ENCODE measurements at places on chromosomes 2 and 18.

DNA sequence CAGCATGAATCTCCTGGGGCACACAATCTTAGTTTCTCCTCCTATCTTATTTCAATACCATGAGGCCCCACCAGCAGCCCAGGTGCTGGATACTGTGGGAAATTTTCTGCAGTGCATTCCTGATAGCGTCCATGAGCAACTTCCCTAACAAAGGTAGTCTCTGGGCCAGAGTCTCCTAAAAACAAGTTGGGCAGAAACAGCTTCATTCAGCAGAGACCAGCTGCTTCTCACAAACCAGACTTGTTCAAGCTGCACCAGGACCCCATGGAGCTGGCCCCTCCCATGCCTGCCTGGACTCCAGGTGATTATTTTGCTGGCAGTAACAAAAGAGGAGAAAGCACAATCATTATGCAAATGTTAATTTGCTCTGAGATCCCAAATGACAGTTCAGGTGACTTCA is 31.4 kb downstream of the MYO5B start:
- DNase-seq = no peak

DNA sequence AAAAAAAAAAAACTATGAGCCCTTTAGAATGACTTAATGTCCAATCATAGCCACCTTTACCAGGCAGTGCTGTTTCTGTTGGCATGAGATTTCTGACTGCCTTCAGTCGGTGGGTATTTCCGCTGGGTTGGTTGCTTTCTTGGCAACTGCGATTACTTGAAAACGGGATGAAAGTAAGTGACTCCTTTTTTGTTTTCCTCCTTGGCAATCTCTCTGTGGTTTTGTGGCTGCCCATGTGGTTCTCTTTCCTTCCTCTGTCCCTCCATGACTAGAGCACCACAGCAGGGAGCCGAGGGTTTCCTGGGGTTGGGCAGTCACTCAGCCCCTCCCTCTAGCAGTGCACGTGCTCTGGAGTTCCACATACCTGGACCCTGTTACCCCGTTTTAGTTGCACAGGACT is 112.1 kb downstream of the KLHL29 start:
- DNase-seq = no peak

DNA sequence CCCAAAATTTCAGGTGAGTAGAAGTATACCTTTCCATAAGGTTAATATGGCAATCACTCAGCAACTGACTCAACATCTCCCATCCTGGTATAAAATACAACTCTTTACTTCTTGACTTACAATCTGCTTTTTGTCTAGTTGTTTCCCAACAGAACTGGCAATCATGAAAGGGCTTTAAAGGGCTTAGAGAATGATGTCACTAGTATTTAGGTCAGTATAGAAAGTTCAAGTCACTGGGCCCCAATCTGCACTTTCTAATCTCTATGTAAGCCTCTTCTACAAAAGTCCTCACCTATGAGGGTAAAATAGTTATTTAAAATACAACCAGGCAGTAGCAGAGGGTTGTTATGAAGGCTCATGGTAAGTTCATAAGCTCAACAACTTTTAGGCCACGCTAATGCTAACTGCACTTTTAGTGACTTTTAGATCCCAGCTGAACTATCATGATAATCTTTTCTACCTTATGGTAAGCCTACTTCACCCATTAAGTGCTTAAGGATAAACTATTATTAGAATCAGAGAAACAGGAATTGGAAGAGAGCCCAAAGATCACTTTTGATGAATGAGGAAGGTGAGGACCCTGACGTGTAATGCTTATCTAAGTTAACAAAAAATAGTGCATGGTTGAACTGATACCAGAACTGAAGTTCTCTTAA is 79.6 kb downstream of the GORASP2 start:
- no peak for DNase-seq

- no peak for DNase-seq
These were observed 663 bp downstream of the NUP35 start for GRCh38 chr2:183124957-183125255.

GRCh38 chr2:207331674-207332073 is 165.9 kb upstream of the KLF7 start:
- no peak for DNase-seq

DNA sequence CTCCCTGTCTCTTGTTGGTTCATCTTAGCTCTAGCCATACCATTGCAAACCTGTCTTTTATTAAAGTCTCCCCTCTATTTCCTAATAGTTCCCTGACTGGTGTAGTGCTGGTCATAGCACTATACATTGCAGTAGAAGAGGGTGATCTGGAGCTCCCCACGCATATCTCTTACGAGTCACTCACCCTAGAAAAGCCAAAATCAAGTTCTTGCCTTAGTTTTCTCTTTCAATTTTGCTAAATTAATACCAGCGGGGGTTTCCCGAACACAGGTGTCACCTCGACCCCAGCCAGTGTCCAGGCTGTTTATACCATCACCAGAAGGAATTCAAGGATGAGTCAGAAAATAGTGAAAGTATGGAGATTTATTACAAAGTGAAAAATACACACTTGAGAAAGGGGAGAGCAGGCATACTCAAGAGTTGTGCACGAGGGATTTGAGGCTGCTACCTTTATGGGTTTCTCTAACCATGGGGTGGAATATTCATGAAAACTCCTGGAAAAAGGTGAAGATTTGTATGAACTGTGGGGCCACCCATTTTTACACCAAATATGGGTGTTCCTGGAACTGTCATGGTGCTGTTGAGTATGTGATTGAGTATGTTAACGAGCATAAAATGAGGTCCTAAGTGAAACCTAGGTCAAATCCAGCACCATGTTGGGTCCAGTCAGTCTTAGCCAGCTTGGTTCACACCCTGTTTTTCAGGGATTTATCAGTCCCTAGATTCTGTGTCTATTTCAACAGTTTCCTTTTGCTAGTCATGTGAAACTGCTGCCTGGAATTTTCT is 20.2 kb downstream of the PROKR1 start:
- no peak for DNase-seq

DNA sequence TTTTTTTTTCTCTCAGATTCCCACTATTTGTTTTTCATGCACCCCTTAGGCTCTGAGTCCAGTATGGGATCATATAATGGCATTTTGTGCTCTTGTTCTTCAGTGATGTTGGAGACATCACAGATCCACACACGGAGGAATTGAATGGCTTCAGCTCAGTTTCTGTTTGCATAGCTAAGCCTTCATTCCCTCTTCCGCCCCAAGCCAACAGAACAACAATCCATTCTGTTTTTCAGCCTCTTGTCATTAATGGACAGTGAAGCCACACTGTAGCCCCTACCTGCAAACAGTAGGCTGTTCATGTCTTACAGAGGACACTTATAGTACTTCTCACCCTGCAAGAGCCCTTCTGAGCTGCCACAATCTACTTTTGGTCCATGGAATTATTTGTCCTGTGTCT is 64.0 kb upstream of the ZSWIM2 start:
- DNase-seq = no peak

- no peak for DNase-seq
These were observed 52.4 kb downstream of the BCL2 start for GRCh38 chr18:63266888-63267790.

GRCh38 chr2:227602358-227602757 is 3.7 kb downstream of the SCYGR2 start:
- DNase-seq = no peak

DNA sequence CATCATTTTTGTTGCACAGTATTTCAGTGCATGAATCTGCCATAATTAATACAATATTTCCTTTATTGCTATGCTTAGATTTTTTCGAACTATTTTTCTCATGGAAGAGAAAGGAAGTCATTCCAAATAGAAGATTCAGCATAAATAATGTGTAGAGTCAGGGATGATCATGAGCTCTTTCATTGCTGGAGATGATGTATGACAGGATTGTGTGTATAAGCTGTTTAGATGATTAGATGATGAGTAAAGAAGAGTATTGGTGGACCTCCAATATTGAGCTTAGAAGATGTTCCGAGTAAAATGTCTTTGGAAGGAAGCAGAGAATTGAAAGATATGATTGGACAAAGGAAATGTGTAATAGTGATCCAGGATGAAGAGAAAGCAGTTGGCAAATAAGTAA is 364.5 kb downstream of the PARD3B start:
- DNase-seq = no peak

GRCh38 chr2:225290757-225291400 is 108.6 kb upstream of the NYAP2 start:
- no peak for DNase-seq

DNA sequence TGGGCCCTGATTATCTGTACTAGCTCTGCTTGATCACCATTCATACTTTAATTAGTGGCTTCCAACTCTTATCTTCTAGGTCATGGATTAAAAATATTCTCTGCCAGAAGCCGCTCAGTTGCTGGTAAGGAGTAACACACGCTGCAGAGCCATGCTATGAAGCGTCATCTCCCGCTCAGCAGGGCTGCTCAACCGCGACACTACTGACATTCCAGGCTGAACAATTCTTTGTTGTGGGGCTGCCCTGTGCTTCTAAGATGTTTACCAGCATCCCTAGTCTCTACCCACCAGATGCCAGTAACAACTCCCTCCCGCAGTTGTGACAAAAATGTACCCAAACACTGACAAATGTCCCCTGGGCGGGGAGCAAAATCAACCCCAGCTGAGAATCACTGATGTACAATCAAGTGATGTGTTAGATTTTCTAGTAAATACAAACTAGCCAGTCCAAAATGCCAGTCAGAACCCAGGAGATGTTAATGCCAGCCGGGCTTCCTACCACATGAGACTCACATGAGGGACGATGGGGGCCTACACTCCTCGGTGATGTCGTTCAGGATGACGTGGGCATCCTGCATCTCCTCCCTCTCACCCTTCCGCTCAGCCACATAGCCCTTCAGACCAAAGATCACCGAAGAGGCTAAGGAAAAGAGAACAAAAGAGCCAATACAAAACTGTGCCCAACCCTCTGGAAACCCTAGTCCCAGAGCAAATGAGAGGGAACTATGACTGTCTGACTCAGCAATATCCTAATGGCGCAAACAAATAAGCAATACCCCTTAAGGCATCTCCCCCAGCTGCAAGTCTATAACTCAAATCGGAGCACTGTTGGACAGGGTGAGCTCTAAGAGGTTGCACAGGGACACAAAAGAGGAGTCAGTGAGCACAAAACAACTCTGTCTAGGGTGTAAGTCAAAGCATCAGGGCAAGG is 15.6 kb downstream of the ILKAP start:
- DNase-seq = no peak

DNA sequence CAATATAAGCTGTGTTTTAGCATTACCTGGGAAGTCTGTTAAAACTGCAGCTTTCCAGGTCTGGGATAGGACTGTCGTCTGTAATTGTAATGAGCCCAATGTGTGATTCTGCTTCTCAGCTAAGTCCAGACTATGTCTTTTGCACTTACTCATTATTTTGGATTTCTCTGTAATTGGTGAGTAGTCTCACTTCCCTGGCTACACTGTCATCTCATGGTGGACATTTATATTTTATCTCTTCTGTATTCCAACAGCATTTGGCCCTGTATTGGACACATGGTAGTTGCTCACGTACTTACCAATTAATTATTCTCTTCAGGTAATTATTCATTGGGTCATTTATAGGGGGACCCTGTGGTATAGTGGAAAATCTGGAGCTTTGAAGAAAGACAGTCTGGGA is 28.0 kb downstream of the LHCGR start:
- no peak for DNase-seq

DNA sequence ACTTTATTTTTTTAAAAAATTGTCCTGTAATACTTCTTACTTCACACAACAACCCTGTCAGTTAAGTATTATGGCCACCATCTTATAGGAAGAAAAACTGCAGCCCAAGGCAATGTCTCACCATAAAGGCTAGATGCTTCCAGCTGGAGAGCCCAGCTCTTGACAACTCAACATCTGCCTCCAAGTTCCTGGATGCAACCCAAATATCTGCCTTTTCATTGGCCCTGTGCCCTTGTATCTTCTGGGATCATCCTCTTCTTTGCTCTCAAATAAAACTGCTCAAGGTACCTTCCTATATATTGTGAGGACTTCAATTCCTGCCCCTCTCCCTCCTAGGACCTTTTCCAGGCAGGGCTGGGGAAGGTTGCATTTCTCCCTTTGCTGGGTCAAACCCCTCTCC is 69.5 kb downstream of the BIN1 start:
- no peak for DNase-seq

- no peak for DNase-seq
These were observed 87.7 kb downstream of the CLIP4 start for GRCh38 chr2:29202819-29203495.
